ENCODE measurements at places on chromosomes 11 and 22.

GRCh38 chr22:27063406-27063805 lies 406.0 kb downstream of the MIAT start:
- DNase-seq, result no peak

GRCh38 chr22:20621162-20621561 lies 113.8 kb downstream of the MED15 start:
- DNase-seq, result no peak

DNA sequence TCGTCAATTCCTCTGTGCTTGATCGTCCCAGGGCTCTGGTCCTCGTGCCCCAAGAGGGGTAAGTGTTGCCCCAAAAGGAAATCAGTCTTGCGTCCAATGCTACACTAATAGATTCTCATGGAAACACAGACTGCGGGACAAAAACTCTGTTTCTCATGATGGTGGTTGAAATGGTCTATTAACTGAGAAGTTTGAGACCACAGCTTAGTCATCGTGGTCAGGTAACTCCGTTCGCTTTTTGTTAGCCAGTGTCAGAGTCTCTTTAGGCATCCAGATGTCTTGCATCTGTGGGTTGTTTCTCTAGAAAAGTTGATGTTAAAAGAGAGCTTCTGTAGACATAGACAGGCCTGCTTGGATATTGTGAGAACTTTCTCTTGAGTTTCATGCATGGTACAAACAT lies 104.6 kb upstream of the SORL1-AS1 start:
- DNase-seq, result no peak

GRCh38 chr11:6667733-6668374 lies 12.2 kb upstream of the DCHS1 start:
- peak; percentile 44 for DNase-seq

DNA sequence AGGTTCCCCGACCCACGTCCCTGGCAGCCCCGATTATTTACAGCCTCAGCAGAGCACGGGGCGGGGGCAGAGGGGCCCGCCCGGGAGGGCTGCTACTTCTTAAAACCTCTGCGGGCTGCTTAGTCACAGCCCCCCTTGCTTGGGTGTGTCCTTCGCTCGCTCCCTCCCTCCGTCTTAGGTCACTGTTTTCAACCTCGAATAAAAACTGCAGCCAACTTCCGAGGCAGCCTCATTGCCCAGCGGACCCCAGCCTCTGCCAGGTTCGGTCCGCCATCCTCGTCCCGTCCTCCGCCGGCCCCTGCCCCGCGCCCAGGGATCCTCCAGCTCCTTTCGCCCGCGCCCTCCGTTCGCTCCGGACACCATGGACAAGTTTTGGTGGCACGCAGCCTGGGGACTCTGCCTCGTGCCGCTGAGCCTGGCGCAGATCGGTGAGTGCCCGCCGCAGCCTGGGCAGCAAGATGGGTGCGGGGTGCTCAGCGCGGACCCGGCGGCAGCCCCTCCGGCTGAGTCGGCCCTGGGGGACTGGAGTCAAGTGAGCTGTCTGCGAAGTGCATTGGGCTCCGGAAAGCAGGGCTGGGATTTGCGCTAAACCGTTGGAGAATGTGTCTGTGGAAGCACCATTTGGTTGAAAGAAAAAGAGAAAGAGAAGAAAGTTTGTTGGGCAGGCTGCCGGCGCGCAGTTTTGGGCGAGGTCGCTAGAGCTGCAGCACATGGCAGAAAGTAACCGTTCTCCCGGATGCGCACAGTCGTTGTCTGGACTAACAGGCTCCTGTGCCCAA lies at the start of gene CD44:
CD44 (plus strand) TSS at position 229 of the 779 bp plus-strand sequence; CDS start at position 362, 133 bp downstream.
- DNase-seq, result peak; percentile 84

- peak; percentile 48 for DNase-seq
Measured at GRCh38 chr11:44601471-44602370, 36.3 kb downstream of the CD82 start.

- peak; percentile 10 for DNase-seq
Measured at GRCh38 chr22:34111210-34111824, 191.0 kb upstream of the LARGE1 start.

DNA sequence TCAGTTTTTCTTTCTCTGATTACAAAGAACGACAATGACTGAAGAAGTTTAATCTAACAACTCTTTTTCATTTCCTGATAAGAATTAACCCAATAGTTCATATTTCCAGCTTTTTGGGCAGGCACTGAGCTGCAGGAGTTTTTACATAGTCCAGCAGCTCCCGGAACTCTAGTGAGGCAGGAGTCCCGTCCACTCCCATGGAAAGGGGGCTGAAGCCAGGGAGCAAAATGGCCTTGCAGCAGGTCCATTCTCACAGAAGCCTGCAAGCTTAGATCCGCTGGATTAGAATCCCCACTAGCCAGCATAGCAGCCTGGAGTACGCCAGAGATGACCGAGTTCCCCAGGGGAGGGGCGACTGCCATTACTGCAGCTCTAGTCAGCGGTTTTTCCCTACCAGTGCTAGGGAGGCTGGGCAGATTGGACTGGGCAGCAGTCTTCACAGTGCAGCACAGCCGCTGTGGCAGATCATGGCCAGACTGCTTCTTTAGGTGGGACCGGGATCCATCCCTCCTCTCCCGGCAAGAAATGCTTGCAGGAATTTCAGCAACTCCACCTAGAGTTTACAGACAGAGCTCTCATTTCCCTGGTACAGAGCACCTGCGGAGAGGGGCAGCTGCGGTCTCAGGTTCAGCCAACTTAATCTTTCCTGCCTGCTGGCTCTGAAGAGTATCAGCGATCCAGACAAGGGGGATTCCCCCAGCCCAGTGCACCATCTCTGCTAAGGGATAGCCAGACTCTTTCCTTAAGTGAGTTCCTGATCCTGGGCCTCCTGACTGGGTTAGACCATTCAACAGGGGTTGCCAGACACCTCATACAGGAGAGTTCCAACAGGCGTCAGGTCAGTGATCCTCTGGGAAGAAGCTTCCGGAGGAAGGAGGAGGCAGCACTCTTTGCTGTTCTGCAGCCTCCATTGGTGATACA lies 742 bp upstream of the CASP4 start:
- DNase-seq, result no peak

DNA sequence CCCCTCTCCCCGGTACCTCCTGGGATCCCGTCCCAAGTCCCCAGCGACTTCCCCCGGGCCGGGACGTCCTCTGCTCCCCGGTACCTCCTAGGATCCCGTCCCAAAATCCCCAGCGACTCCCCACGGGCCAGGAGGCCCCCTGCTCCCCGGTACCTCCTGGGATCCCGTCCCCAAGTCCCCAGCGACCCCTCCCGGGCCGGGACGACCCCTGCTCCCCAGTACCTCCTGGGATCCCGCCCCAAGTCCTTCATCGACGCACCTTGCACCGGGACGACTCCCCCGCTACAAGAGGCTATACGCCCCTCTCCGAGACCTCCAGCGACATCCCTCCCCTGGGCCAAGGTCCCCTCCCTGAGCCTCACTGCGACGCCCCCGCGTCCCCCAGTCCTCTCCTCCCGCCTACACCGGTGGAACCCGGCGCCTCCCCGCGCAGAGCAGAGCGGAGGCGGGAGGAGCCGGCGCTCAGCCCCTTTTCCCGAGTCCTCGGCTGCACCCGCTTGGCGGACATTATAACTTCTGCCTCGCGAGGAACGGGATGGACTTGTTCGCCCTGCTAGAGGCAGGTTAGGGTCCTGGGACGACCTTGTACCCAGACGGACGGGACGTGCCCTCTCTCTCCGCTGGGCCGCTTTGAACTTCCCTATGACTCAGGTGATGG lies 912 bp downstream of the KREMEN1 start:
- no peak for DNase-seq

- DNase-seq, result no peak
Measured at GRCh38 chr11:66359662-66360087, 11.9 kb downstream of the SLC29A2 start.

DNA sequence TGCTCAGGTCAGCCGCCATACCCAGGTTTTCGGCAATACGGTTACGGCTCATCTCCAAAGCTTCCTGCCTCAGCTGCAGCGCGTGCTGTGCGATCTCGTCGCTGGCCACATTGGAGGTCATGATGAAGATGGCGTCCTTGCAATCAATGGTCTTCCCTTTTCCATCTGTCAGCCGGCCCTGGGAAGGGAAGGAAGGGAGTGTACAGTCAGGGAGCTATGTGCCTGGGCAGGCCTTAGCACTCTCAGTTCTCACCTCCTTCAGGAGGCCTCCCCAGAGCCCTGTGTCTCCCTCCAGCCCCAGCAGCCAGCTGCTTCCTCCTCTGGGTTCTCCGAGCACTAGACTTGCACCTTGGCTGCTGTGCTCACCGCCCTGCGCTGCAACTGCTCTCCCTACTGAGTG lies 51.5 kb upstream of the PHOX2A start:
- no peak for DNase-seq

GRCh38 chr11:125390946-125391345 lies 105.1 kb downstream of the FEZ1 start:
- DNase-seq, result no peak

DNA sequence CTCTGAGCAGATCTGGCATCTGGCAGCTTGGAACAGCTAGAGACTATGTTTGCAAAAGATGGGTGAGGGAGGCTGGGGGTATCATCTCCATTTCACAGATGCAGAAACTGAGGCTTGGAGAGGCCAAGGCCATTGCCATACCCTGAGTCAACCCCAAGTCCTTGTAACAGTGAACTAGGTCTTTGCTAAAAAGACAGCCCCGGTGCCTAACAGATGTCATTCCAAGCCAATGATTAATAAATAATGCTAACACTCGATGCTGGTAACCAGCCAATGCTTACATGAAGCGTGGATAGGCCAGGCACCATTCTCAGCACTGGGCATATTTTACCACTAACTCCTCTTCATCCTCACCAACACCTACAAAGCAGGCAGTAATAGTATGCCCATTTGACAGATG lies 164.0 kb downstream of the MN1 start:
- no peak for DNase-seq

GRCh38 chr11:28054821-28055220 lies 53.1 kb downstream of the KIF18A start:
- DNase-seq, result no peak

DNA sequence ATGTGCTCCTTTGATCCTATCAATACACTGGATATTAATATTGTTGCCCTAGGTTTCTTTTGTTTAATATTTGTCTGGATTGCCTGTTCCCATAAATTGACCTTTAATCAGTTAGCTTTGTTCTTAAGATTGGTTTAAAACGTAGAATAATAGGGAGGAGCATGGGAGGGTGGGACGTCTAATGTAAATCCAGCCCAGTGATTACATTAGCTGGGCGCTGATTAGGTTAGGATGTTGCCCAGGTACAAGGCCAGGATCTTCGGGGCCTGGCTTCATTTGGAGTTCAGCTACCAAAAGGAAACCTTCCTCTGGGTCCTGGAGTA lies at the start of gene SRSF8:
SRSF8 (plus strand) TSS at position 204 of the 323 bp plus-strand sequence. CDS start 308 bp downstream, outside the sequence.
- DNase-seq, result no peak

- DNase-seq, result no peak
Measured at GRCh38 chr11:82682003-82682751, 51.5 kb downstream of the FAM181B start.

DNA sequence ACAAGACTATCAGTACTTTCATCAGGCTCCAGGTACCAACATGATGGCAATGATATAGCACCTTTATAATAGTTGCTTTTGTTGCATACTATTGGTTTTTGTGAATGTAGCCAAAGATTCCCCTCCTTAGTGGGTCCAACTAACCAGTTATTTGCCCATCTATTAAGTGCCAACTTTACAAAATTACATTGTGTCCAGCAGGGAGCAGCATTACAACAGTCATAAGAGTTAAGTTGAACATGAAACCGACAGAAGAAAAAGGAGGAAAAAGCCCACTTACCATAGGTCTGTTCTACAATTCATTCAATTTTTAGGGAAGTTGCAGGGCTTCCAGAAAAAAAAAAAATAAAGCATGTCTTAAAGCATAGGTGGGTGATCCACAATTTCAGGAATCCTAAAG lies 21.6 kb downstream of the IMMP1L start:
- DNase-seq, result no peak

DNA sequence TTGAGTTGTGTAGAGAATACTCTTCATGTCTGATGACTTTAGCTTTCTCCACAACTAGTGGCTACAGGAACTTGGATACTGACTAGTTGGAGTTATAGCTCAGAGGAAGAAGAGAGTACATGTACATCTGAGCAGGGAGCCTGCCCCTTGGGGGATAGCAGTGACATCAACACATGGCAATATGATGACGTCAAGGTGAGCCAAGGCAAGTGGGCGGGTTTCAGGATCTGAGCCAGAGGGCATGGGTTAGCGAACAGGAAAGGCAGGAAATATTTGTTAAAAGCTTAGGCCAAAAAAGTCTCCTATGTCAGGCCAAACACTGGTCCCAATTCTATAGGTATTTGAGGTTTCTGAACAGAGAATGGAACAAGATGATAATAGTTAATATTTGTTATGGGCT lies 42.0 kb upstream of the HORMAD2 start:
- DNase-seq, result no peak

GRCh38 chr22:40857309-40857855 lies 434 bp downstream of the XPNPEP3 start:
- DNase-seq, result no peak

DNA sequence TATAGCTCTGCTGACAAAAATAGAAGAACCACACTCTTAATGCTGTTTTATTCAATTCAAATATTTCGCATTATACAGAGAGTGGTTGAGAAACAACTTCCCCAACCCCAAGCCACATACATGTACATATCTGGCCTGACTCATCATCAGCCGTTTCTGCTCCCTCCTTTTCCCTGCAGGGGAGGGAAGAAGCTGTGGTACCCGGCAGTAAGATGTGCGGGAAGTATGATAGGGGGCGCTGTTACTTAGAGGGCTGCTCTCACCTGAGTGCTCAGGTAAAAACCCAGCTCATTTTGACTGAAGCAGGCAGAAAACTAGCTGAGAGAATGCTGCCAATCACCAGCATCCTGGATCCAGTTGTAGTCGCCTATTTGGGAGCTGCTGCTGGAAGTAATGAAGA lies 85.5 kb downstream of the NELL1 start:
- DNase-seq, result no peak

- DNase-seq, result no peak
Measured at GRCh38 chr11:69950120-69950519, 128.0 kb upstream of the ANO1 start.

GRCh38 chr11:14179116-14179820 lies 179.7 kb downstream of the RRAS2 start:
- no peak for DNase-seq

DNA sequence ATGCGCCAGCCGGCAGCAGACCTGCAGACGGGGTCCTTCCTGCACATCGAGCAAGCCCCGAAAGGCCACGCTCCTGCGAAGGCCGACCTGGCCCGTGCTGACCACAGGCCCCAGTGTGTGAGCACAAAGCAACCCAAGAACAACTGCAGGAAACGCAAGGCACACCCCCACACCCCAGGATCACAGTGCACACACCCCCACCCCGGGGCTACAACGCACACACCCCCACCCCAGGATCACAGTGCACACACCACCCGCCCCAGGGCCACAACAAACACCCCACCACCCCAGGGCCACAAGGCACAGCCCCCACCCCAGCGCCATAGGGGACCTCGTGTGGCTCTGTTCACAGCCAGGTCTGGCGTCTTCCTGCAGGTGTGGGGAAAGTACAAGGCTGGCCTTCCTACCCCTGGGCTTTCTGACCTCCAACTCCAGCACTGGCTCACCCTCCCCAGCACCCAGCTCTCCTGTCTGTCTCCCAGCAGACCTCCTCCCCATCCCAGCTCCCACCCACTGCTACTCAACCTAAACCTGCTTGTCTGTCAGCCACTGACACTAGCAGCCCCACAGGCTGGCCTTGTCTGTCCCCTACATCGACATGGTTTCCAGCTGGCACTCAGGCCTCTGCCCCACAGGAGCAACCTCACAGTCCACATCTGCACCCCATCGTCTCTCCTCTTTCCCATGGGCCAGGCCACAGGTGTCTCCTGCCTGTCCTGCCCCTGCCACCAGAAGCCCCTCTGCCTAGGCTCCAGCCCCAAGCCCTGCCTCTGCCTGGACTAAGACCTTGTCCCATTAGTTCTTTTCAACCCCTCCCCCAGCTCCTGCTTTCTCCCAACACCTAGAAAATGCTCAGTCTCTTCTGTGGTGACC lies 20.5 kb upstream of the EFCAB6 start:
- no peak for DNase-seq
